Activated T-cell treated with anti-CD3 and anti-CD28 coated beads, Interleukin-2, amount 50 U/mL, for 72 hours (primary cell): ENCODE measurements at places on chromosomes 2 and 18. TPM values are rescaled to one million over a fixed set of nuclear protein-coding genes. Genes with fewer than 3 reads are reported as not detected.
A peak's percentile ranks its signal among the peaks of the same experiment; 100 is the strongest.

The SH3RF3 gene
- total RNA-seq: 1.0 TPM

The LYPD6B gene
- not detected for total RNA-seq

DNA sequence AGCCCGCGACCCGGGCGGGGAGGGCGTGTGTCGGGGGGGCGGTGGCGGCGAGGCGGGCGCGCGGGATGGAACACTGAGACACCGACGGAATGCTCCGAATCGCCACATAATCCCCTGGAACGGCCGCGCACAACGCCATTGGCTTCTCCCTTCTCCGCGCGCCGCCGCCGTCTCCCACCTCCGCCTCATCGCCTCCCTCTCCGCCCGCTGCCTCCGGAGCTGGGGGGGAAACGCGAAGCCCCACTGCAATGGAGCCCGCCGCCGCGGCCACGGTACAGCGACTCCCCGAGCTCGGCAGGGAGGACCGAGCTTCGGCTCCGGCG, at the start of gene PHLPP1:
PHLPP1 (plus strand) TSS at position 106 of the 323 bp plus-strand sequence; CDS start at position 249, 143 bp downstream.
- peaks cover 41% of the 10 kb centered on the region for H3K4me1 ChIP-seq
- no peaks in the 10 kb centered on the region for H3K36me3 ChIP-seq
- peak within 1 kb of the TSS; percentile 83 for H3K4me3 ChIP-seq
- DNase-seq: no peak
- no peaks in the 10 kb centered on the region for H3K27me3 ChIP-seq

GRCh38 chr2:84849271-84849952, 31.5 kb downstream of the TRABD2A start:
- peak overlapping the region; percentile 7 for H3K27ac ChIP-seq
- H3K36me3 ChIP-seq: peaks cover 28% of the 10 kb centered on the region

- H3K4me3 ChIP-seq: no peak overlapping the region
- no peaks in the 10 kb centered on the region for H3K36me3 ChIP-seq
- H3K4me1 ChIP-seq: no peaks in the 10 kb centered on the region
- DNase-seq: no peak
- no peak overlapping the region for H3K27ac ChIP-seq
- no peaks in the 10 kb centered on the region for H3K27me3 ChIP-seq
Measured at GRCh38 chr2:103773884-103774283, 1012.1 kb downstream of the TMEM182 start.
